Left ventricle myocardium inferior (tissue), 1 donor: ENCODE measurements at places on chromosomes 2 and 18. TPM values are rescaled to one million over a fixed set of nuclear protein-coding genes. Genes with fewer than 3 reads are reported as not detected.
A peak's percentile ranks its signal among the peaks of the same experiment; 100 is the strongest.

GRCh38 chr2:89829828-89830227 lies 1138.4 kb downstream of the RPIA start:
- H3K4me1 ChIP-seq = no peaks in the 10 kb centered on the region
- DNase-seq = no peak
- no peak overlapping the region for H3K4me3 ChIP-seq
- no peaks in the 10 kb centered on the region for H3K27me3 ChIP-seq

- no peaks in the 10 kb centered on the region for H3K4me1 ChIP-seq
- no peak for DNase-seq
- H3K4me3 ChIP-seq = no peak overlapping the region
- H3K27ac ChIP-seq = no peak overlapping the region
- H3K27me3 ChIP-seq = no peaks in the 10 kb centered on the region
Observed at GRCh38 chr2:198913394-198914152, 544.2 kb downstream of the SATB2 start.

GRCh38 chr2:44949329-44950151 lies 8.0 kb downstream of the SIX3 start:
- H3K27me3 ChIP-seq = peaks cover 98% of the 10 kb centered on the region
- H3K27ac ChIP-seq = no peak overlapping the region
- peaks cover 35% of the 10 kb centered on the region for H3K4me1 ChIP-seq
- DNase-seq = no peak
- peak overlapping the region; percentile 44 for H3K4me3 ChIP-seq
- no peaks in the 10 kb centered on the region for H3K36me3 ChIP-seq

- no peaks in the 10 kb centered on the region for H3K36me3 ChIP-seq
- no peak overlapping the region for H3K27ac ChIP-seq
- H3K27me3 ChIP-seq = peaks cover 4% of the 10 kb centered on the region
- no peak overlapping the region for H3K4me3 ChIP-seq
- peaks cover 19% of the 10 kb centered on the region for H3K4me1 ChIP-seq
Observed at GRCh38 chr2:96509114-96509846, 4.1 kb upstream of the NEURL3 start.

The REL gene
- 5.0 TPM for total RNA-seq

The COLEC11 gene
- 4.9 TPM for total RNA-seq

GRCh38 chr18:39667905-39668304 lies 2102.3 kb upstream of the CELF4 start:
- no peaks in the 10 kb centered on the region for H3K36me3 ChIP-seq
- H3K27ac ChIP-seq = no peak overlapping the region
- DNase-seq = no peak
- H3K27me3 ChIP-seq = no peaks in the 10 kb centered on the region
- no peak overlapping the region for H3K4me3 ChIP-seq

The MALL gene
- total RNA-seq = 11.8 TPM

The ALLC gene
- total RNA-seq = not detected

GRCh38 chr18:11987527-11987926 lies 6.2 kb downstream of the IMPA2 start:
- no peak overlapping the region for H3K4me3 ChIP-seq
- H3K27me3 ChIP-seq = no peaks in the 10 kb centered on the region
- H3K4me1 ChIP-seq = peaks cover 82% of the 10 kb centered on the region
- DNase-seq = no peak
- H3K36me3 ChIP-seq = no peaks in the 10 kb centered on the region

GRCh38 chr2:9152975-9153642 lies 53.5 kb upstream of the ASAP2 start:
- no peaks in the 10 kb centered on the region for H3K36me3 ChIP-seq
- H3K27me3 ChIP-seq = no peaks in the 10 kb centered on the region
- DNase-seq = no peak
- H3K27ac ChIP-seq = peak overlapping the region; percentile 13
- peaks cover 11% of the 10 kb centered on the region for H3K4me1 ChIP-seq

The GALR1 gene
- 0.05 TPM for total RNA-seq

DNA sequence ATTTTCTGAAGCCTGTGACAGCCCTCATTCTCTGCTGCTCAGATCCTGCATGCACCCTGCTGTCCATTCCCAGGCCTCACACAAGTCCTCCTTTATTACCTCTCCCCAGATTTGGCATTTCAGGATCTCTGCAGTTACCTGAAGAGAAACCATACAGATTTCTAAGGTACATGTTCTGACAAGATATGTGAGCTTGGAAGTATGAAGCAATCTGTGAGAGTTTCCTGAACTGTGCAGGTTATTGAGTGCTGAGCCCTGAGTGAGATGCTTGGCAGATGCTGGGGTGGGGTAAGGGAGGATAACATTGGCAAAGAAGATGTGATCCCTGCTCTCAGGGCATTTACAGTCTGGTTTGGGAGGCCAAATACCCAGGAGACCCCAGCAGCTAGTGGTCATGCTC lies 122.1 kb upstream of the STPG4 start:
- H3K36me3 ChIP-seq = no peaks in the 10 kb centered on the region
- no peak for DNase-seq
- H3K4me1 ChIP-seq = peaks cover 34% of the 10 kb centered on the region
- no peaks in the 10 kb centered on the region for H3K27me3 ChIP-seq
- no peak overlapping the region for H3K4me3 ChIP-seq
- no peak overlapping the region for H3K27ac ChIP-seq

DNA sequence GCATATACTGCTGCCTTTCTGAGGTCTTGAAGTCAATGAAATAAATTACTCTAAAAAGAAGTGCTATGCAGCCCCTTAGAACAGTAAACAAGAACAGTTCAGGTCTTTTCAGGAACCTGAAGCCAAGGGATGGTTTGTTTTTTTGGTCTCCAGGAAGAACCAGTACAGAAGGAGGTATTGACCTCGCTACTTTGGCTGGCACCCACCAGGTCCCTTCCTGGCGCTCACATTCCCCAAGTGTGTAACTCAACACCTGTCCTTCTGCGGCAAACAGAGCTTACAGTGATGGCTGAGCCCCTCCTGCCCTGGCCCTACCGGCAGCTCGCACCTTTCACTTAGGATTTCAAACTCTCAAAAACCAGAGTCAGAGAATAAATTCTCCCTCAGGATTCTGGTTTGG lies 51.9 kb downstream of the SETBP1 start:
- H3K27ac ChIP-seq = no peak overlapping the region
- no peaks in the 10 kb centered on the region for H3K36me3 ChIP-seq
- H3K4me3 ChIP-seq = no peak overlapping the region
- H3K4me1 ChIP-seq = peaks cover 8% of the 10 kb centered on the region
- H3K27me3 ChIP-seq = no peaks in the 10 kb centered on the region

DNA sequence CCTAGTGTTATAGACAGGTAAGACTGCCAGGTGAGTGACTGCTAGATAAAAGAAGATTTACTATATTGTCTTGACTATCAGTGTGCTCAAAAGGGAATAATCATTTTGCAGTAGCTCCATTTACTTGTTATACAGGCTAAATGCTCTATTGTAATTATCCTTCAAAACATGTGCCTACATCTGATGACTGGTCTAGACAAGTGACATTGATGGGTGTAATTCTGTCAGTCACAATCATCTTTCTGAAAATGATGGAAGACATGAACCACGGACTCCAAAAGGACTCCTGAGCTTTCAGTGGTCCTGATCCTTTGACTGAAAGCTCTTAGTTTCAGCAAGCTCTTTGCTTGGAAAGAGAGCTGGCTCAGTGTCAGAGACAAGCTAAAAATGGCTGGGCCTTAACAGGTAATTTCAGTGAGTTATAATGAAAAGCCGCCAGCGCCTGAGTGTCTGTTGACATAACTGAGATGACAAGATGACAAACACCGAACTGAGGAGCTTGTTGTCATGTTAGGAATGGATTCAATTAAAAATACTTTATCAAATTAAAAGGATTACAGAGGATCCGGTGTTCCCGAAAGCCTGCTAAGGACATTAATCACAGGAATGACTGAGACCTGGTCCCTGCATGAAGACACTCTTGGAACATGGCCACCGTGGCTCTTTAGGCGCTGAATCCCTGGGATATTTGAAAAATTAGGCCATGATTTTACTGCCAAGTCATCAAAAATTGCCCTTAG lies 141.7 kb downstream of the CMPK2 start:
- no peak overlapping the region for H3K27ac ChIP-seq
- H3K4me3 ChIP-seq = no peak overlapping the region
- H3K4me1 ChIP-seq = no peaks in the 10 kb centered on the region
- no peaks in the 10 kb centered on the region for H3K27me3 ChIP-seq

The PMS1 gene
- total RNA-seq = 11.0 TPM
